ENCODE measurements at places on chromosomes 2 and 18.

GRCh38 chr18:42920621-42921020 lies 194.9 kb downstream of the RIT2 start:
- DNase-seq, result no peak

DNA sequence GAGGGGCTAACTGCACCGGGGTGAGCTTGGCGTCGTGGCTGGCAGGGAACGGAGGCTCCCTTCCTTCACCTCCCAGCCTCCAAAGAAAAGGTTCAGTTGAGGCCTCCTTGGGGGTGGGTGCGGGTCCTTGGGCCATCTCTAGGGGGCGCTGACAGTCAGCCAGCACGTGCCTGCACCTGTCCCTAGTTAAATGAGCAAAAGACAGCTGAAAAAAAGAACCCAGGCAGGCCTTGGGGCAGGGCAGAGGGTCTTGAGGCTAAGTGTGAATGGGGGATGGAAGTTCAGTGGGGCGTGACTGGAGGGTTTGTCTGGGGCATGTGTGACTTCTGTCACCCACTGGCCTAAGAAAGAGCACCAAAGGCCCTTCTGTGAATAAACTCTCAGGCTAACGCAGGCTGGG lies 56.4 kb downstream of the ZFP36L2 start:
- peak; percentile 64 for DNase-seq

DNA sequence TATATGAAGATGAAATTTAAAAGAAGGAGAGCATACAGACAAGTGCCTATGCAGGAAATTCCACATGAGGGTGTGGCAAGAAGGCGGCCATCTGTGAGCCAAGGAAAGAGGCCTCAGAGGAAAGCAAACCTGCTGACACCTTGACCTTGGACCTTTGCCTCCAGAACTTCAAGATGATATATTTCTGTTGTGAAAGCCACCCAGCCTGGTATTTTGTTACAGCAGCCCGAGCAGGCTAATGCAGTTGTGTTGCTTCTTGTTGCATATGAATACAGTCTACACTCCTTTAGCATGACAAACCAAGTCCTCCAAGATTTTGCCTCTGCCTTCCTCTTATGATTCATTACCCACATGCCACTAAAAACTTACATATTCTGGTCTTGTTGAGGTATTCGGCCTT lies 374.8 kb upstream of the TRIB2 start:
- DNase-seq, result no peak

DNA sequence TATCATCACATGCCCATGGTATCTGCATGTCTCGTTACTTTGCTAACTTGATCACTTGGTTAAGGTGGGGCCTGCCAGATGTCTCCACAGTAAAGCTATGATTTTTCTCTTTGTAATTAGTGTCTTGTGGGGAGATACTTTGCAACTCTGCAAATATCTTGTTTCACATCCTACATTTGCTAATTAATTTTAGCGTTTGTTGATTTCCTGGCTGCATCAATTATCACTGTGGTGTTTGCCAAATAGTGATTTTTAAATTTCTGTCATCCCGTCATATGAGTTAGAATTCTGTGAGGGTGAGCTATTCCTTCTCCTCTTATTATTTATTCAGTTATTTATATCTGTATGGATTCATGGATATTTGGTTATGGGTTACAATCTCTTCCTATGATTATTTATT lies 161.4 kb downstream of the FMNL2 start:
- DNase-seq, result no peak

GRCh38 chr2:36587101-36587500 lies 10.9 kb downstream of the FEZ2 start:
- DNase-seq, result no peak

DNA sequence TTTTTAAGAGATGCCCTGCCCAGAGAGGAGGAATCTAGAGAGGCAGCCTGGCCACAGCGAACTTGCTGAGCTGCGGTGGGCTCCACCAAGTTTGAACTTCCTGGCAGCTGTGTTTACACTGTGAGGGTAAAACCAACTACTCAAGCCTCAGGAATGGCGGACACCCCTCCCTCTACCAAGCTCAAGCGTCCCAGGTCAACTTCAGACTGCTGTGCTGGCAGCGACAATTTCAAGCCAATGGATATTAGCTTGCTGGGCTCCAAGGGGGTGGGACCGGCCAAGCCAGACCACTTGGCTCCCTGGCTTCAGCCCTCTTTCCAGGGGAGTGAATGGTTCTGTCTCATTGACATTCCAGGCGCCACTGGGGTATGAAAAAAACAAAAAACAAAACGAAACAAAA lies 289.4 kb downstream of the KCNS3 start:
- no peak for DNase-seq

- no peak for DNase-seq
These were observed 6.8 kb downstream of the FER1L5 start for GRCh38 chr2:96649342-96649741.

DNA sequence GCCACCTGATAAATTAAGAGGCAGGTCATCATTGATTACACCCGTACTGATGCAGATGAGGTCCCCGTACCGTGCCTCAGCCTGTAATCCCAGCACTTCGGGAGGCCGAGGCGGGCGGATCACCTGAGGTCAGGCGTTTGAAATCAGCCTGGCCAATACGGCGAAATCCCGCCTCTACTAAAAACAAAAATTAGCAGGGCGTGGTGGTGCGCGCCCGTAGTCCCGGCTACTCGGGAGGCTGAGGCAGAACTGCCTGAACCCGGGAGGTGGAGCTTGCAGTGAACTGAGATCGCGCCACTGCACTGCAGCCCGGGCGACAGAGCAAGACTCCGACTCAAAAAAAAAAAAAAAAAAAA lies 683 bp upstream of the ENOSF1 start:
- DNase-seq, result no peak

DNA sequence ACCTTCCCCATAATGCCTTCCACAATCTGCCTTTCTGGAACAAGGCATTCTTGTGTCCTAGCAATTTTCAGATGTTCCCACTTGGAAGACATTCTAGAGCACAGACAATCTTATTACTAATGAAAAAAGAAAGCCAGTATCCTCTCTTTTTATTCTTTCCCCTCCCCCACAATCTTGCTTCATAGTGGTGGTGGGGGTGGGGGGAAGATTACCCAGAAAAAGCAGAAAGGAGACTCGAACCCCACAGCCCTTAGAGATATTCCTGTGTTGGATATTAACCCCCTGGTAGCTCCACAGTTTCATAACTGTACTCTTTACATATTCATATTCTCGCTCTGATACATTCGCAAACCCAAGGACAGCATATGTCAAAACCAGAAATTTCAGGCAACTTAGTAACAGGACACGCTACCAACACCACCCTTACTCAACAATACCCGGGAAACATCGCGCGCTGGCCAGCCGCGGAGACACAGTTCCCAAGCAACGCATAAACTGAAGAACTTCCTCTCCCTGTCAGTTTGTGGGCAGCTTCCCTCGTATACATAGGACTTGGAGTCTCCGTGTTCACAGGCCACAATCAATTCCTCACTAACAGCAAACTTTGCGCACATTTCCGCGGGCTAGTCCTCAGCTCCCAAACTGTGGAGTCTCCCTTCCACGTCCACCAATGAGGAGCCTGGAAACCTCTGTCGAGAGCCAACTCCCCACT lies 793 bp downstream of the NR4A2 start:
- DNase-seq, result peak; percentile 72

Measured in immature natural killer cell (primary cell).